ENCODE measurements at places on chromosomes 6 and 20.

DNA sequence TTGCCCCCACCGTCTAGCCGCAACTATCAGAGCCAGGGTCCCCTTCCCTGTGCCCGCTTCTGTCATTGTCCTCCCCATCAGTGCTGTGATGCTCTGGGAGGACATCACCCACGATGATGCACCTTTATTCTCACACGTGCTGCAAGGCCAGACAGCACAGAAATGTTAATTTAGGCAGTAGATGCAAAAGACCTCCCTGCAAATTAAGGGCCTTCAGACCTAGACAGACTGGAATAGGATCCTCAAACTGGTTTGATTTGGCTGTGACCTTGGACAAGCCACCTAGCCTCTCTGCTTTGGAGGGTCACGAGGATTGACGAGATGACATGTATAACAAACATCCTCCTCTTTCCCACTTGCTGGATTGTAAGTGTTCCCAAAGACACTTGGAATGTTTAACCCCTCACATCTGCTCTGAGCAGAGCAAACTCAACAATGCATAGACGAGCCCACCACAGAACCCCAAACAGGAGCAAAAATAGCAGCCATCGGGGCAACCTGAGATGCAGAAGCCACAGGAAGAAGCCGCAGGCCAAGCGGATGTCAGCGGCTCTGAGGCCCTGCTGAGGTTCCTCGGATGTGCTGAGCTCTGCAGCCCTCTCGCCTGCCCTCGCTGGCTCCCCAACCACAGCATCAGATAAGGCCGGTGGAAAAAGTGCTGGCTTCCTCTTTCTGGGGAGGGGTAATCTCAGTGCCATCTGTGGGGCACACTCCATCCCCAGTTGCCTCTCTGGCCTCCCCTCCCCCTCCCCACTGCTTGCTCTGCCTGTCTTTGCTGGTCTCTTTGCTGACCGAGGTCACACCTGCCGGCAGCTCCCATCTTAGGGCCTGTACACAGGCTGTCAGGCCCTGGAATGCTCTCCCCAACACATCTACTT, 35.3 kb downstream of the TOX2 start:
- no peak for DNase-seq

DNA sequence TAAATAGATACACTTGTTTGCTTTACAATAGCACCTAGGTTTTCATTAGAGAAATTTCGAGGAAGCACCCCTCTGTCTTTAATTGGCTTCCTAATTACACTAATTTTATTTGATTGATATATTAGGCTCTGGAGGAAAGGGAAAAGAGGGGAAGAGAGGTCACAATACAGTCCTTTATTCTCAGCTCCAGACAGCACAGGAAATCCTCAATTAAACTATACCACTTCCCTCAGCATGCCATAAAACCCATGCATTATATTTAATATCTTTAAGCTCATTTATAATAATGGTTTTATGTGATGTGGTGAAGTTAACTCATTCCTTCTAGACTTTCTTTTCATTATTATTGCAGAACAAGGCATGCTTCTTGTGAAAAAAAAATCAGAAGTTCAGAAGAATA, 17.7 kb upstream of the PDE7B start:
- DNase-seq, result no peak

DNA sequence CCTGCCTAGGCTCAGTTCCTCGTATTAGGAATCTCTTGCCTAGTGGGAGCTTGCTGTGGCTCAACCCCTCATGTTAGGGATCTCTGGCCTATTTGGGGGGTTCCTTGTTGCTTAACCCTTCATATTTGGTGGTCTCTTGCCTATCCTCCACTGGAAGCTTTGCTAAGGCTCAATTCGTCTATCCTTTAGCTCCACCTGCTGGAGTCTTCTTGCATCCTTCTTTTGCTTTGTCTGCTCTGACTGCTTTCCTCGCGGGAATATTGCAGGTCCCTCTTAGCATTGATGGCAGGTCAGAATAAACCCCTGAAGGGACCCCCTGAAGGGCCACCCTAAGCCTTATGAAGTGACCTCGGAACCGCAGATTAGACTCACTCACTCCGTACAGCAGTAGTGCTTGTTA, 203.0 kb upstream of the TBX18 start:
- no peak for DNase-seq

GRCh38 chr6:111530667-111531066, 47.6 kb upstream of the REV3L start:
- DNase-seq, result no peak

DNA sequence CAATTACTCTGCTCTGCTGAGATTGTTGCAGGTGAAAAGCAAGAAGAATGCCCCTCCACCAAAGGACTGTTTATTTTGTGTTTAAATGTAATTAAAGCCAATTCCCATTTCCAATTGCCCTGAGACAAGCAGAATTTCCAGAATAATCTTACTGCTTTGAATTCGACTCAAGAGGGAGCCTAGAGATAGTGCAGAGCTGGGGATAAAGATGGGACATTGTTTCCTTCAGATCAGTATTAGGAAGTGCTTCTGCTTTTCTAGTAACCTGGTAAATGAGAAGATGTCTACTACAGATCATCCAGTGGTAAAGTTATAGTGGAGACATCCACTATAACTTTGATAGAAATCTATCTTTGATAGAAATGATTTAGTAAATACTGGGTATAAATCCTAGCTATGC, 326.9 kb downstream of the UBE3D start:
- DNase-seq, result no peak

- DNase-seq, result no peak
These were observed 312.7 kb downstream of the LAMA2 start for GRCh38 chr6:129195643-129196042.

GRCh38 chr6:119676961-119677360, 327.4 kb upstream of the MAN1A1 start:
- no peak for DNase-seq

DNA sequence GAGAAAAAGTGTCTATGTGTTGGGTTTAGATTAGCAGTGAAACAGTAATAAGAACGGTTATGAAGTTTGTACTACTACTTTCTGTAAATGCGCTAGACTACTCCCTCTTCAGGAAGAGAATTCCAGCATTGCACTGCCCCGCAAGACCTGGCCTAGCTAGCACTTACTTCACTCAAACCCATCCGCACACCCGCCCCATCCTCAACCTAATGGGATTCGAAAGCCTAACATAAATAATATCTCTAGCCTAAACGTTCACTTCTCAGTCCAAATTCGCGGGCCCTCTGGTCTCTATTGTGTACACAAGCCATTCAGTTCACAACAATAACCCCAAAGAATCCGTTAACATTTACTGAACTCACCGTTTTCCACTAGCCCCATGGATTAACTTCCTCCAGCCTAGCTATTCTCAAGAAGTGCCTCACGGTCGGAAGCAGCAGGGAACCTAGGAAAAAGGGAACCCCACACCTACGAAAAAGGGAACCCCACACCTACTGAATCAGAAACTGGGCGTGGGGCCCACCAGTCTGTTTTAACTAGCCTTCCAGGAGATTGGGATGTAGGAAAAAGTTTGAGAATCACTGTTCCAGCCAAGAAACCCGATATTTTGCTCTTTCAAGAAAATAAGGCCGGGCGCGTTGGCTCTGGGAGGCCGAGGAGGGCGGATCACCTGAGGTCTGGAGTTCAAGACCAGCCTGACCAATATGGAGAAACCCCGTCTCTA, 45.4 kb upstream of the BTN3A2 start:
- DNase-seq, result no peak

- DNase-seq, result no peak
These were observed 90.6 kb upstream of the NAA20 start for GRCh38 chr20:19926591-19926990.

GRCh38 chr6:9484686-9485085, 930.2 kb downstream of the TFAP2A start:
- DNase-seq, result no peak

GRCh38 chr6:155174576-155175211, 89.1 kb upstream of the CLDN20 start:
- DNase-seq, result peak; percentile 50

- no peak for DNase-seq
These were observed 29.2 kb downstream of the ID4 start for GRCh38 chr6:19866173-19866984.

- no peak for DNase-seq
These were observed 73.4 kb downstream of the FGD2 start for GRCh38 chr6:37078814-37079213.

- no peak for DNase-seq
These were observed 457.6 kb upstream of the ZNF337 start for GRCh38 chr20:26154224-26154623.

All from anterior cingulate cortex (tissue), 58 donors.